Stimulated activated CD4-positive, alpha-beta T cell treated with anti-CD3 and anti-CD28 coated beads, Interleukin-1b, Interleukin-23, amount 100 ng/mL, for 24 hours (primary cell): ENCODE measurements at places on chromosomes 7 and 10.

DNA sequence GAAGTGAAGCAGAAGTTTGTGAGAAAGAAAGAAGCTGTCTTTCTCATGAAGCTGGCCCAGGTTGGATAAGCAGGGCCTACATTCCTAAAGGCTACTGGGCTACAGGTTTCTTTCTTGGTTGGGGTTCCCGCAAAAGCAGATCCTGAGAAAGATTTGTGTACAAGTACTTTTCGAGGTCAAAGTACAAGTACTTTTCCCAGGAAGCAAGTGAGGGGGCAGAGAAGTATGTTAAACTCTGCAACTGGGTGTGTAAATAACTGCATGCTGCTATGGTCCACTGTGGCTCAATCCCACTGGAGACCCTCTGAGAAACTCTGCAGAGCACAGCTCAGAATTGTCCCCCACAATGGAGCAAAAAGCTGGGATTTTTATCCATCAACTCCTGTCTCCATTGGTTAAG, 28.7 kb downstream of the LSM5 start:
- no peak for DNase-seq

DNA sequence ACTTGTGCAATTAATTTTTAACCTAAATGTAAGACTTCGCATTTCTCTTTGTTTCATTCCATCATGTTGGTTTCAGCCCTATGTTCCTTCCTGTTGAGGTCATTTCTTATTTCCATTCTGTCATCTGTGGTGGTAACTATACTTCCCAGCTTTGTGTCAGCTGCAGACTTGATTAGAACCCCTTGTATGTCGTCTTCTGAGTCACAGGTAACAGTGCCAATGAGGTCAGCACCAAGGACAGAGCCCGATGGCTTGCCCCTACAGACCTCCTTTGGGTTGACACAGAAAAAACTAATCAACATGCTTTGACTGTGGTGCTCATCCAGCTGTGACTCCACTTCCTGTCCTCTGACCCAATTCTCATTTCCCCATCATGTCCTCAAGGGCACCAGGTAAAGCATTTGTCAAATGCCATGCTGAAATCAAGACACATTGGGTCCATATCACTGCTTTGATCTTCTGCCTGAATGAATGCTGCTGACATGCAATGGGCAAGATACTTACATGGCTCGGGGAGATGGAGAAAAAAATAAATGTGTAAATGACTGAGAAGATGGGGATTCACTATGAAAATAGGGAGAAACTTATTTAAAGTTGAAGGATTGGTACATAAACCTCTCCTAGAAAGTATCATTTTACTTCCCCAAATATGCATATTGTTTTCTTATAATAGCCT, 25.6 kb upstream of the CRTAC1 start:
- no peak for DNase-seq

GRCh38 chr10:133372507-133372906, 647 bp downstream of the ECHS1 start:
- no peak for DNase-seq

- no peak for DNase-seq
Measured at GRCh38 chr10:43200538-43201390, 62.5 kb downstream of the CSGALNACT2 start.

DNA sequence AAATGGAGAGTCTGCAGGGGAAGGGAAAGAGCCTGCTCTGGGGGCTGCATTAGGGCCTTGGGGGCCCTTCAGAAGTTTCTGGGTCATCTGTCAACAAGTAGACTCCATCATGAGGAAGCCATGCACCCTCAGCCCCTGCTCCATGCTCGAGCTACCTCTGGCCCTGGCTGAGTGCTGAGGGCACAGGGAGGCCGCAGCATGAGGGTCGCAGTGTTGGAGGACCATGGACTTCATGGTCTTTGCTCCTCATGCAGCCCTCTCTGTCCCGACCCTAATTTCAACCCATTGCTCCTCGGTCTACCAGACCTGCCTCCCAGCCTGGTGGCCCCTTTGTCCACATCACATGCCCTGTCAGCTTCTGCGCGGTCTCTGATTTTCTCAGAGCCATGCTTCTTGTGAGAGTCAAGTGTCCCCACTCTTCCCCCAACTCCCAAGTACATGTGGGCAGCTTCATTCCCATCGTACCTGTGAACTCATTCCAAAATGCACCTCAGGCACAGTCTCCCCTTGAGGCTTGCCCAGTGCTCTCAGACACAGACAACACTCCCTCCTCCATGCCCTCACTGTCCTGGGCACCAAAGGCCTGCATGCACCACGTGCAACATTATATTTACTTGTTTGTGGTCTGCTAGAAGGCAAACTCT, 14.7 kb downstream of the ZNF488 start:
- DNase-seq, result no peak

DNA sequence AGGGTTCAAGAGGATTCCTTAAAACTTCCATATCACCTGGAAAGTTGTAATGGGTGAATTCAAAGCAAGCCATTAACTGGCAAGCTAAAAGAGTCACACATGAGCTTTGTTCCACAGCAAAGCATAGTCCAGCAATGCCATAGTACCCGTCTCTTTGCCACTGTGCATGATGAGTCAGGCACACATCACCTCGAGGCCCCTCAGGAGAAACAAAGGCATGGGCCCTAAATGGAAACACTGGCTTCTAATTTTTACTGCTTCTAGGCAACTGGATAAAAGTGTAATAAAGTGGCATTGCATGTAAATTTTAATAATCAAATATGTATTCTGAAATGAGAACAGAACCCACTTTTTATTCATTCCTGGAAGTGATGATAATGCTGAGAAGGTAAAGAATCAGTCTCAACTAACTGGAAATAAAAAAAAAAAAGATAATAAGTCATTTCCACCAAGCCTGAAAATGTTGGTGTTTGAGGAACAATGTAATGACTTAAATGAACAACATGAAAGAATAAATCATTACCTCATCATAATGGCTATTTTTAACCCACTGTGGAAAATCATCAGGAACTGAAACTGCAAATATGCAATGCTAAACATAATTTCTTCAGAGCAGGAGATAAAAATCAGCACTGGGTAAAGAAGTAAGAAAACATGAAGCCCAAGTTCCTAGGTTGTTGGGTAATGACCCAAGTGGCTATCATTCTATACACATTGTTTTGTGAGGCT, 104.9 kb downstream of the CDK6 start:
- DNase-seq, result peak; percentile 17

DNA sequence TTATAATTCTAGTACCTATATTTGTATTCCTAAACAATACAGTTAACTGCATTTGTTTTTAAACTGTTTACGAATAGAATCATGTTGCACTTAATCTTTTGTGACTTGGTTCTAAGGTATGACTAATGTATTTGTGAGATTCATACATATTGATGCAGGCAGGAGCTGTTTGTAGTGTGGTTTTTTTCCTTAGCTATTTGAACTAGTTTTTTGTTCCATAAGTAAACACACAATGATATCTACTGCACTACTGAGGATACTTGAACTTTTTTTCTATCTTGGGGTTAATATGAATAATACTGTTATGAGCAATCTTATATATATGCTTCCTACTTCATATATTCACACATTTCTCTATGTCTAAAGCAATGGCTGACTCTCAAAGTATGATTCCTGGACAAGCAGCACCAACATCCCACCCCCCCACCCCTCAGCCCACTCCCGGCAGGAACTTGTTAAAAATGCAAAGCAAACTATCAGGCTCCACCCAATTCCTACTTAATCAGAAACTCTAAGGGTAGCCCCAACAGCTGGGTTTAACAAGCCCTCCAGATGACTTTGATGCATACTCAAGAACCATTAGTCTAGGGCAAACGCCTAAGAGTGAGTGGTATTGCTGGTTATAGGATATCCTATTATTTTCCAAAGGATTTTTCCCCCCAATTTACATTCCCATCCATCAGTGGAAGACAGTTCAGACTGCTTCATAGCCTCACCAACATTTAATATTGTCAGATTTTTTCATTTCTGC, 25.8 kb downstream of the BRAF start:
- DNase-seq, result no peak

DNA sequence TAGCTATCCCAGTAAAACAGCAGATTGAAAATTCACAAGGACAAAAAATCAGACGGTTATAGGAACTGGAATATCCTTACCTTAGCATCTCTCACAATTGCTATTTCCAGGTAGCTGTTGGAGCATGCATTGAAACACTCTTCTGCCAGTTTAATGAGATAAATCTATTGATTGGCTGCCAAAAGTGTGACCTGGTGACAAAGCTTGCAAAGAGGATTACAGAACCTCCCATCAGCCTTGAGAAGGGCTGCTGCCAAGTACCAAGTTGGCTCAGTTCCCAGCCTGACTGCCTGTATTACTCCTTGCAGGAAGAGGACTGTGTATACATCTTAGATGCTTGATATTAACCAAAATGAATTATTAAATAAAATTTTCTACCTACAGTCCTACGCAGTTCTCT, 5.1 kb downstream of the PRLHR start:
- no peak for DNase-seq
